ENCODE measurements at places on chromosomes 12 and 14.

DNA sequence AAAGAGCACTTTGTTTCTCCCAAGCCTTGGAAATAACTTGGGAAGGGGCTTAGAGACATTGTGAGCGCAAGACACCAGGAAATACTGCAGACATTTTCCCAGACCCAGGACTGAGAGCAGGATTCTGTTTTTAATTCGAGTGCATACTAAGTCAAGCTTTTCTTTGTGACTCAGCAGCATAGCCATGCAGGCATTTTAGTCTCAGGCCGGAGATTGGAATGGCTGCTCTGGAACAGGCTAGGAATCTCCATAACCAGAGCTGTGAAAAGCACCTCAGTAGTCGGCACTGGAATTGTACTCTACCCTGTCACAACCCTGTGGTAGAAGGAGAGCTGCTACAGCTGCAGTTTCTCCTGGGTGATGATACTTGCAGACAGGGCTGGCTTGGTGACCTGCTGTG lies 28.9 kb upstream of the GARIN6 start:
- DNase-seq: no peak

- DNase-seq: no peak
Observed at GRCh38 chr12:88362439-88362838, 217.8 kb downstream of the KITLG start.

GRCh38 chr12:40615590-40615989 lies 76.6 kb upstream of the CNTN1 start:
- DNase-seq: no peak

GRCh38 chr12:39892146-39892545 lies 213.7 kb downstream of the SLC2A13 start:
- DNase-seq: no peak

GRCh38 chr14:75418850-75419768 lies 8.7 kb upstream of the JDP2 start:
- DNase-seq: peak; percentile 24

DNA sequence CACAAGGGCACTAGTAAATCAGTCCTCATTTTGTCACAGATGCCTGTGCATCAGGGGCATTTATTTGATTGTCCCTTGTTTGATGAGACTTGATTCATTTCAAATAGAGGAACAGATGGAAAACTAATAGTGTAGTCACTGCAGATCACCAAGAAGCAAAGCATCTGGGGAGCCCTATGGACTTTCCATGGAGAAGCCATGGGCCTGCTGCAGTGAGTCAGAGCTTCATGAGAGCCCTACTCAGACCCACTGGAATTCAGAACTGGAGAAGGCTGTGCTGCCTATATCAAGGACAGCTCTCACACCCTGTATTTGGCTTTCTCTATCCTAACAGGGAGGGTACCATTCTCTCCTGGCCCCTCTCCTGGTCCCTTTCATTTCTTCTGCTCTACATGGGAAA lies 126.2 kb downstream of the GRIP1 start:
- DNase-seq: no peak

DNA sequence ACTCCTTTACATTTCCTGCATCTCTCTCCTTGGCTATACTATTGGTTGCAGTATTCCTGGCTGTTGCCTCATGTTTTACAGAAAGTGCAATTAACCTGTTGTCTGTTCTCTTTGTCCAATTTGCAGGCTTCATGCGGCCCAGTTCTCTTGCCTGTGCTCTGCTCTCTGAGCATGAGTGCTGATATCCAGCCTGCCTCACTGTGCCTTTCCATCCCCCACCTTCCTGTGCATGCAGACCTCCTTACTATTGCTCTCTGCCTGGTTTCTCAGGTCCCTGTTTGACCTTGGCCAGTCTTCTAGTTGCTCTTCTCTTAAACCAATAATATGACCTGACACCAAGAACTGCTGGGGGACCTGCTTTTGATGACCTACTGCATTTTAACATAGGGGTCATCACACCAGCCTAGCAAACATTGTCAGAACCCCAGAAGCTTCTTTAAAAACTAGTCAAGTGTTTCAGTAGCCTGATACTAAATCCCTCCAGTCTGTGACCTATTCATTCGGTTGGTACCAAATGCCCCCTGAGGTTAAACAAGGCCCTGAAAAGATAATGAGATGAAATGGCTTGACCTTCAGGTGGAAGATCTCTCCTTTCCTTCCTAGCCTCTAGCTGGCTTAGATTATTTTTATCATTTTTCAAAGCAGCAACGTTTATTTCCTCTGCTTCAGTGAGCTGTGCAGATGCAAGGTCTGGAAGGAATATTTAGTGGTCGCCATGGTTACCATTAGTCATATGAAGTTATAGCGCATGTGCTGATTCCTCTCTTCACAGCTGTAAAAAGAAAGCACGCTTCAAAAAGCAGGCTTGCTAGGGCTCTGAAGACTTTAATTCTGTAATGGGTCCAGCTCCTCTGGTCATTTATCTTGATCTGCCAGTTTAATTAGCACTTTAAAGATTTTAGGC lies 216.5 kb downstream of the PHLDA1 start:
- DNase-seq: no peak

DNA sequence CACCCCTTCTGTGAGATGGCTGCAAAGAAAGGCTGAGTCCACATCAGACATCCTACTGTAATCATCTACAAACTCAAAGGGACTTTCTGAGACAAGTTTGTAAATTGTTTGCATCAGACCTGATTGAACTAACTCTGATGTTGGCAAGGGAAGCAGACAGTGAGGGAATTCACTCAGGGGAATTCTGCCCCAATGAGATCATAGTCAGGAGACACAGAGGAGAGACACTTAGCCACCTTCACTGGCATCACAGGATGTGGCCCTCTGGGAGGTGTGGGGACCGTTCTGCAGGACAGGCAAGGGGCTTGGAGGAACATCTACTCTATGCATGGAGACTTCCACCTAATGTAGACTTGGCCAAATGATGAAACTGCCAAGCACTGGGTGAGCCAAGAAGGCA lies 70.7 kb upstream of the DDX11 start:
- DNase-seq: no peak

DNA sequence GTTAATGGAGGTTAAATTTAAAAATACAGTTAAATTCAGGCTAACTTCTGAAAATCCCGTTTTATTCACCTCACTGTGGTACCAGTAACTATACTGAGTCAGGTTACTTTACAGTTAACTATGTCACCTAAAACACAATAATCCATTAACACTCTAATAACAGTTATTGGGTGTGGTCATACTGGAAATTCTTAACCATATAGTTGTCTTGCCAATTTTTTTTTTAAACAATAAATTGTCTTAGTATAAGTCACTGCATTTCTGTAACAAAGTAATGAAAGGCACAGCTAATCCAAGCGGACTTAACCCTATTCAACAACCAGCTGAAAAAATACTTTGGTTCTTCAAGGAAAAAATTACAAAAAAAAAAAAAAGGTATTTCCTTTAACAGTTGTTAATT lies 16.2 kb upstream of the PHLDA1 start:
- no peak for DNase-seq

- no peak for DNase-seq
Observed at GRCh38 chr14:37247791-37248461, 50.2 kb downstream of the MIPOL1 start.

DNA sequence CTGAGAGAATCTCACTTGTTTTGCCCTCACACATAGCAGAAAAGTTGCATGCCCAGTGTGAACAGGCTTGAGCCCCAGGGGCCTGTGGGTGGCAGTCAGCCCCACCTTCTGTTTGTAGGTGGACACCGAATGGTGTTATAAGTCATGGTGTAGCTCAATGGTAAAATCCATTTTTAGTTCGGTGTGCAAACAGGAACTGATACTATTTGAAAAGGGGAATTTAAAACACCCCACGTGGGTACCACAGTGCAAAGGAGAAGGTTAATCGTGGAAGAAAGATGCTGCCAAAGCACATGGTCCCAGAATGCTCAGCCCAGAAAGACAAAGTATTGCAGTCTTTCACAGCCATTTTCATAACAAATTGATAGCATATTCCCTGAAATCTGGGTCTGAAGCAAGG lies 71.8 kb upstream of the GZMB start:
- DNase-seq: no peak

DNA sequence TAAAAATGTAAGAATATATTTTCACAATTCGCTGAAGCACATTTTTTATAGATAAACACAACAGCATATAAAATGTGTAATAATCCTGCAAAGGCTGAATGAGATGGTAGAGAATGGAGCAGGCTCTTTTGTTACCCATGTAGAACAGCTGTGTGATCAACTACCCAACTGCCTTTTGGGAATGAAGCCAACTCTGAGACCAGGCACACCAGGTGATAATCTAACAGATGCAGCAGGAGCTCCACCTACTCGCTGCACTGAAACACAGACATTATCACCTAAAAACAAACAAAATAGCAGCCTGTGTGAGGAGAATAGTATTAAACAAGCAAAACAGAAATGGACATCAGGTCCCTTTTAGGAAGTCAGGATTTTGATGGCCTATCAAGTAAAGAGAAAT lies 183.3 kb downstream of the CCDC59 start:
- DNase-seq: no peak

- no peak for DNase-seq
Observed at GRCh38 chr12:81079280-81080076, 1.6 kb downstream of the ACSS3 start.

- no peak for DNase-seq
Observed at GRCh38 chr12:122947352-122947792, 18.9 kb downstream of the ABCB9 start.

GRCh38 chr12:29739279-29739991 lies 44.3 kb downstream of the TMTC1 start:
- DNase-seq: no peak

- no peak for DNase-seq
Observed at GRCh38 chr14:68235011-68235410, 415.4 kb downstream of the RAD51B start.

DNA sequence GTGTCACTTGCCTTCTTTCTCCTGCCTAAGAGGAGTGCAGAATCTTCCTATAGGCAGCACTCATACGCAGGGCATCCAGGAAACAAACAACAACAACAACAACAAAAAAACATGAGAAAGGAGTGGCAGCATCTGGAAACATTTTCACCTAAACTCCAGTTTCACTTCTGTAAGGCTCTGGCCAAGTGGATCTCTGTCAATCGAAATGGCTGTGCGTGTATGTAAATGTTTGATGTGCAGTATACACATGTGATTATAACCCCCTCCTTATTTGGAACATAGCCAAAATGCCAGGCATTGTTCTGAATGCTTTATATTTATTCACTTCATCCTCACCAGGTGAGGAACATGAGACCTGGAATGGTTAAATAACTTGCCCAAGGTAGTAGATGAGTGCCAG lies 76.8 kb downstream of the COX16 start:
- no peak for DNase-seq

DNA sequence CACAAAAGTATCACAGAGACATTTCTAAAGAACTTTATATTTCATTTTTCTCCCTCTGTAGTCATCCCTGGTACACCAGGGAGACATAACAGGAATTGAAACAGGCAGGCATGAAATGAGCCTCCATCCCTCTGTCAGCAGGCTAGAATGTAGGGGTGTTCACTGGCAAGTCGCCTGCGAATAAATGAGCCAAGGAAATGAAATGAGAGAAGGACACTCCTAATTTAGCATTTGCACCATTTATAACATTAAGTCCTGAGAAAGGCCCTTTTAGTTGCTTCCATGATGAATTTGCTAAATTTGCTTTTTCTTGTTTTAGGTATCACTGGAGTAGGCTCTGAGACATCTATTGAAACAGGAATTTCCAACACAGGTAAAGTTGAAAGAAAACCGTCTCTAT lies 192.4 kb upstream of the CNTN1 start:
- DNase-seq: no peak

DNA sequence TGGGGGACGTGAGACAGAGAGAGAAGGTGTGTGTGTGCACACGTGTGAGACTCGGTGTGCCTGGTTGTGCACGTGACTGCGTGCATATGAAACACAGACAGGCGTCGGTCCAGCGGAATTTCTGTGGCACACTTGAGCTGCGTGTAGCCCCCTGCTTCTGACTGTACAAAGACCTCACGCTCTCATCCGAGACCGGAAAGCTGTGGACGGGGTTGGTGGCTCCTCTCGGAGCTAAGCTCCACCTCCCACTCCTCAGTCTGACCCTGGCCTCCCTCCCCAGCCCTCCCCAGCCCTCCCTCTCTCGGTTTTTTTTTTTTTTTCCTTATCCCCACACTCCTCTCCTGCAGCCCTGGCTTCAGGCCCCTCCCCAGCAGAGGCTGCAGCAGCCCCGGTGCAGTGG lies 8.3 kb upstream of the C14orf180 start:
- DNase-seq: no peak

DNA sequence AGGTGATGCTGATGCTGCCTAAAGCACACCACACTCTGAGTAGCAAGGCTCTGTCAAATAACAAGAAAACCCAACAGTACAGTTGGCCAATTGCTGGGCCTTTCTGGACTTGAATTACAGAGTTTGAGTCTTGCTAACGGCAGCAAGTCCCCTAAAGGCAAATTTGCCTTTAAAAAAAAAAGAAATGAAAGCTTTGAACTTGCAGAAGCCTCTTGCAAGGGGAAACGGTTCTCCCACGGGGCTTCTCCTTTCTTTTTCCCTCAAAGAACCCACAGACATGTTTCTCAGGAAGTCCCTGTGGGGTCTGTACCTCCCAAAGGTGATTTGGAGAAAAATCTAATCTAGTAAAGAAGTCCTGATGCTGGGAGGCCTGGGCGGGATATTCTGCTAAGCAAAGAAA lies 191.3 kb upstream of the MYL2 start:
- no peak for DNase-seq

GRCh38 chr12:67982164-67982563 lies 7.1 kb upstream of the IFNG-AS1 start:
- no peak for DNase-seq

GRCh38 chr12:69338120-69338859 lies 9.9 kb upstream of the LYZ start:
- DNase-seq: no peak

DNA sequence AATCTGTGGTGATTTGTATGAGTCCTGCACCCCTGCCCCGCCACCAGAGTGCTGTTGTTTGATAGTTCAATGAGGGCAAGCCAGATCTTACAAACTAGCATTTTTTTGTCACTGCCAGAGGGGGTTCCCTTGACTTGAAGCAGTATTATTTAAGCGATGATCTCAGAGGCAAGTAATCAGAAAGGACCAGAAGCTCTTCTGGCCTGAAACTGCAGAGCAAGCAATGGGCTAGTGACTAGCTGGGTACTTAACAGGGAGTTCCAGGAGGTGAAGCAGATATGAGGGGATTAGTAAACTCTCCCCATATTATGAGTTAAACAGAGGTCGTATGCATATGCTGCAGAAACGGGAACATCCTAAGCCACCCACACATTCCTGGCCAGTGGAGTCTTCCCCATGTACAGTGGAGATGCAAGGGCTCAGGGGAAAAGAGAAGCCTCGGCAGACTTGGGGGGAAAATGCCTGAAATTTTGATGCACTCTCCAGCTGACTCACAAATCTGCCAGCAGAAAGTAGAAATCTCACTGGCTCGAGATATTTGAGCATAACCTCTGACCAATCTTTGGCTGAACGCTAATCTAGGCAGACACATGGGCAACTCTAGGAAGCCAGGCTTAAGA lies 8.3 kb upstream of the CRACR2A start:
- no peak for DNase-seq

- DNase-seq: no peak
Observed at GRCh38 chr14:86613786-86614185, 1083.8 kb downstream of the FLRT2 start.

GRCh38 chr12:59927032-59927431 lies 331.2 kb downstream of the SLC16A7 start:
- no peak for DNase-seq
